ENCODE measurements at places on chromosomes 2 and 18.

- DNase-seq = no peak
These were observed 85.2 kb downstream of the NDUFA10 start for GRCh38 chr2:239939736-239940483.

GRCh38 chr2:178514664-178515063, 34.4 kb downstream of the PLEKHA3 start:
- no peak for DNase-seq

- no peak for DNase-seq
These were observed 22.7 kb downstream of the ALPK2 start for GRCh38 chr18:58606236-58606635.

DNA sequence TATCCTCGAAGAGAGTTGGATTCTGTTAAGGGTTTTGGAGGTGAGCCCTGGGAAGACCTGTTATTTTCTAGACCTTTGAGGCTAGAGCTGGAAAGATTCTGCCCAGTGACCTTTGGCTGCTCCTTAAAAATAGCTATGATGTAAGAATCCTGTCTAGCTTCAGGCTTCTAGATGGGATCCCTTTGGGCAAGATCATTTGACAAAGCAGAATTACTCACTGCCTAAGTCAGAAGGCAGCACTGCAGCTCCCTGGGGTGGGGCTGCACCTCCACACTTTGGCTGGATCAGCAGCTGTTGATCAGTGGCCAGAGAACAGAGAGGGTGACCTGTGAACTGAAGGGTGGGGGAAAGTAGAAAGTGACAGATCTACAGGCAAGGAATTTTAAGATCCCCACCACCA, 103.8 kb downstream of the ASAP2 start:
- no peak for DNase-seq

- no peak for DNase-seq
These were observed 334.3 kb downstream of the FIGN start for GRCh38 chr2:163401481-163401880.

- DNase-seq = no peak
These were observed 3.5 kb upstream of the KCNF1 start for GRCh38 chr2:10908195-10908594.

Data from activated T-helper 1 cell treated with Interleukin-2 at 50 U/mL for 16 hours (primary cell).